ENCODE measurements at places on chromosomes 2 and 18. TPM values are rescaled to one million over a fixed set of nuclear protein-coding genes. Genes with fewer than 3 reads are reported as not detected.

- no peaks in the 10 kb centered on the region for H3K27me3 ChIP-seq
- no peaks in the 10 kb centered on the region for H3K4me1 ChIP-seq
- H3K27ac ChIP-seq, result no peak overlapping the region
- H3K36me3 ChIP-seq, result no peaks in the 10 kb centered on the region
Observed at GRCh38 chr18:32437100-32437834, 33.4 kb downstream of the GAREM1 start.

The SMCHD1 gene
- 45.5 TPM for polyA plus RNA-seq

DNA sequence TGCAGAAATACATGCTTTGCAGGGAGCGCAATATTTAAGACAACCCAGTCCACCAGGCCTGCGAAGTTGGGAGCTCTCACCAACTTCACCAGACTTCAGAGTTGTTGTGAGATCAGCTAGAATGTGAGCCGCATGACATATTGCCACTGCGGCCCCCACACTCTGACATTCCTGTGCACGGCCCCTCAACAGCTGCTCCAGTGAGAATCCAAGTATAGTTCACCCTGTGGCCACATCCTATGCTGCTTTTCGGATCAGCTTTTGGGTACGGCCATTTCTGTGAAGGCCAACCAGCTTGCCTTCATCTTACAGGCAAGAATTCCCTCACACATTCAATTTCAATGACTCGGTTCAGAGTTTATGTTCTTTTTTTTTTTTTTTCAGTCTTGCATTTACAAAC, 177.8 kb downstream of the SOX11 start:
- H3K4me3 ChIP-seq, result no peak overlapping the region
- no peak overlapping the region for H3K27ac ChIP-seq
- no peak for DNase-seq
- H3K27me3 ChIP-seq, result no peaks in the 10 kb centered on the region
- no peaks in the 10 kb centered on the region for H3K4me1 ChIP-seq

DNA sequence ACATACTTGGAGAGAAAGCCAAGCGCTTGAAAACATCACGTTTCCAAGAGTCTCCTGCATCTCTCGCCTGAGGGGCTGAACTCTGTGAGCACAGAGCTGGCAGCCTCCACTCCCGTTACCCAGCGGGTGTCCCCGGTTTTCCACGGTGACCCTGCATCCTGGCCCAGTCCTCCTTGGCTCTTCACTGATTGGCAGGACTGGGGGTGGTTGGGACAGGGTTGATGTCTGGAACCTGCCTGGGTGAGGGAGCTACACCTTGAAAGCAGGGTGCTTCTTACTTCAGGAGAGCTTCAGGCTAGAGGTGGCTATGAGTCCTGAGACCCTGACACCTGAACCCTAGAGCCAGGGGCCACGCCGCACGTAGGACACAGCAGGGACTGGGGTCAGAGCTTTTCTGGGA, 234.1 kb downstream of the DYSF start:
- H3K27me3 ChIP-seq, result no peaks in the 10 kb centered on the region
- H3K4me3 ChIP-seq, result no peak overlapping the region
- DNase-seq, result no peak
- peaks cover 77% of the 10 kb centered on the region for H3K36me3 ChIP-seq
- H3K27ac ChIP-seq, result no peak overlapping the region

Data from CD14-positive monocyte (primary cell).